ENCODE measurements at places on chromosomes 4 and X.
A peak's percentile ranks its signal among the peaks of the same experiment; 100 is the strongest.

GRCh38 chrX:397575-397974, 10.9 kb upstream of the PPP2R3B start:
- no peak for DNase-seq

- DNase-seq = no peak
Measured at GRCh38 chr4:55143858-55144257, 18.5 kb upstream of the KDR start.

DNA sequence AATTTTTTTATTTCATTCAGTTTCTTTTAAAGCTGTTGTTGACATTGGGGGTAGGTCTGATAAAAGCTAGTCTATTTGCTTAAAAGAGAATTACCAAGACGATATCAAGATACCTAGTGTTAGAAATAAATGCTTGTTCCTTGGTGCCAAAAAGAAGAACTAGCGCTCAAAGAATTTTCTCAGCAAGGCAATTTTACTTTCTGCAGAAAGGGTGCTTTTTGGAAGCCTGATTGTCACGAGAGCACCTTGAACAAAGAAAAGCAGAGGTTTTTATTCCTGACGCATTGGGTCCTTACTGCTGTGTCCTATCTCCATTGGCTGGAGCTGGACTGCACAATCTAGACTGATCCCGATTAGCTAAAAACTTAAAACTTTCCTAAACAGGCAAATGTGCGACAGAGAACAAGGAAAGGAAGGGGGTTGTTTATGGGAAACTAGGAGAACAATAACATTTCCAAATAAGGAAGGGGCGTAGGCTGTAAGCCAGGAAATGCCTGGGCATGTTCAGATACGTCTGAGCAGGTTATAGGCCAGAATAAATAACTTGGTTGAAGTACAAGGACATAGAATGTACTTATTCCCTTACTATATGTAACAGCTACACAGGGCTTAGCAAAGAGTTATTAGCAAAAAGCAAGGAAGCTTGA, 50.3 kb upstream of the STPG2 start:
- DNase-seq = no peak

GRCh38 chr4:92231511-92231910, 72.3 kb upstream of the GRID2 start:
- DNase-seq = no peak

DNA sequence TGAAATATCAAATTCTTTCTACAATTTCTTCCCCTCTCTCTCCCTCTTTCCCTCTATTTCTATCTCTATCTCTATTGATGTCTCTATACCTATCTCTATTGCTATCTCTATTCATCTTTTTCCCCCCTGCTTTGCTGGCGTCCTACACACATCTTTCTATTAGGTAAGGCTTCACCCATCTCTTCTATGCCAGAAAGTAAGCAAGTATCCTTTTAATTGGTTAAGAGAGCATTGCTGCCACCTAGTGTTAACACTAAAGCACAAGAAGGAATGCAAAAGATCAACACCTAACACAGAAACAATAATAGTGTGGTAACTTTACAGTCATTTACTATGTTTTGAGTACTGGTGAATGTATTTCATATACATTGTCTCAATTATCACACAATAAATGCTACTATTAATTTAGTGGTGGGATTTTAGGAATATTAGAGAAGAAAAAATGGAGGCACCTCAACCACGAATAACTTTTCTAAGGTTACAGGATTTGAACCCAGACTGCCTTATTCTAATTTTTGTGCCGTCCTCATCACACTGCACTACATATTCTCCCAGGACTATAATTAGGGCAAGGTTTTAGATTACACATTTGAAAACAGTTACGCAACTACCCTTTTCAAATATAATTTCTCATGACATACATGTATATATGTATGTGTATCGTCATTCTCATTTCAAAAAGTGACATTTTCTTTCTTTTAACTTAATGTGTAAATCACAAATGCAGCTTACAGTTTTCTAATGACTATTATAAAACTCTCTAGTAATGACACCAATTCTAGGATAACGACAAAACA, 3.7 kb upstream of the C4orf36 start:
- DNase-seq = no peak

GRCh38 chr4:8534129-8534528, 46.1 kb upstream of the GPR78 start:
- DNase-seq = no peak

DNA sequence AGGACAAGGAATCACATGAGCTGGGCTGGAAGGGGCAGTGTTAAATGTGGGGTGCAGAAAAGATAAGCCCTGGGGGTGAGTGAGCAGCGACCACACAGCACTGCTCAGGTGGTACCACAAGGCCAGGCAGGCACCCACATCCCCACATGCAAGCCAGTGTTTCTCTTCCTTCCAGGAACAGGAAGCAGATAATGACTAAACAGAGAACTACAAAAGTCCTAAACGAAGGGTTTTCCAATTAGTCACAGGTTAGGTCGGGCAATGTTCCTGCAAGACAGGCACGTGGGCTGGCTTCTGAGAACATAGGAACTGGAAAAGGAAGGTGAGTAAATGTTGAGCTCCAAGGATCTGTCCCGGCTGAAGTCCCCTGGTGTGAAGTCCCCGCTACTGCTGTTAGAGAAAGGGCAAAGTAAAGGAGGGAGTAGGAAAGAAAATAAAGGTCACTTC, 19.5 kb downstream of the RELL1 start:
- DNase-seq = peak; percentile 64

DNA sequence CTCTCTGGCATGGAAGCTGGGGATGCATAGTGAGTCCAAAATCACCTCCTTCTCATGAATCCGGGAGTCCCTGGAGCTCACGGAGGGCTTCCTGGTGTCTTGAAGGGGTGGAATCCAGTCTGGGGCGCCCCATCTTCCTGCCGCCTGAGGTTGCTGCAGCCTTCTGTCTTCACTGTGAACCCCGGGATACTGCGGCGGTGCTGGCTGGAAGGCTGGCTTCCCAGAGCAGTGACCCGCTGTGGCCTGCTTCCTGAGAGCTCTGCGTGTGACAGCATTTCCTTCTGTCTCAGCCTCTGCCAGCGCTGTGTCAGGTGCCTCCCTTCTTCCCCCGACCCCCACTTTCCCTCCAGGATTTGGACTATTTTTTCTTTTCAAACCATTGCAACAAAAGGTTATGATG, 98.8 kb upstream of the STOX2 start:
- no peak for DNase-seq

GRCh38 chr4:112075129-112075753, 70.0 kb upstream of the FAM241A start:
- peak; percentile 51 for DNase-seq

GRCh38 chr4:88216395-88216794, 58.0 kb upstream of the ABCG2 start:
- no peak for DNase-seq

DNA sequence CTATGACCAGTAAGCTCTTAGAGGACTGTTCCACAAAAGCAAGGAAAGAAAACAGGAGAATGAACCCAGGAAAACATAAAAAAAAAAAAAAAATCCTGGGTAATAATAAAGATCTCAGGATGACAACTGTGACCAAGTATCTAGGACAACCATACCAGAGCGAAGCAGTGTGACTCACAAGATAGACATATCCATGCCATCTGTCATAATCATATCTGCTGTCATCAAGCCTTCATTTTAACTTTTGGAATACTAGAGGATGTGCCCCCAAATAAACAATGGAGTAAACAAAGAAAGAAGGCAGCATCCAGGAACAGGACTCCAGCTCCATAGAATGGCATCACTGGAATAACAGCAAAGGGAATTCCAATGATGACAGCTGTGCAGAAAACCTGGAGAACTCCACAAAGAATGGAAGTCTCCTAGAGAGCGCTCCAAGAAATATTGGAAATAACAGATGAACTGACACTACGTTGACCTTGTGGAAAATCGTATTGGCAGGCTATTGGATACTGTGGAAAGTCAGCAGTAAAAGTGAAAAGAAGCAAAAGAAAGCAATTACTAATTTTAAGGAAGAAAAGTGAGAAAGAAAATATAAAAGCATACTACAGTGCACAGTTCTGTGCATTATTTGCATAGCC, 35.3 kb downstream of the HPGDS start:
- DNase-seq = no peak

GRCh38 chrX:129647418-129648410, 7.0 kb downstream of the APLN start:
- DNase-seq = no peak

GRCh38 chr4:10048941-10049697, 27.8 kb upstream of the SLC2A9 start:
- DNase-seq = no peak

DNA sequence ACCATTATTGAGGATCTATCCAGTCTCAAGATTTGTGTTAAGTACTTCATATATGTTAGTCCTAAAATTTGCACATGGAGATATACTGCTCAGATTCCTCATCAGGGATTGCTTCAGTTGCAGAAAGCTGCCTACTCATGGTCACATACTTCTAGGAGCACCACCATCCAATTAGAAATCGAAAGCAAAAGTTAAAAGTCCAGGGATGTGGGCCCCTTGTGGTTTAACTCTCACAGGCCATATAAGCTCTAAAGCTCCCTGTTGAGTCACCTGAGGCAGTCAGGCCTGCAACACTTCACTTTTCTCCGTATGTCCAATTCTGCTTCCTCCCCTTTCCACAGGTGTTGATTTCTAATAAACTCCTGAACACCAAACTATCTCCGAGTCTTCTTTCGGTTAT, 84.2 kb downstream of the CNOT6L start:
- DNase-seq = no peak

DNA sequence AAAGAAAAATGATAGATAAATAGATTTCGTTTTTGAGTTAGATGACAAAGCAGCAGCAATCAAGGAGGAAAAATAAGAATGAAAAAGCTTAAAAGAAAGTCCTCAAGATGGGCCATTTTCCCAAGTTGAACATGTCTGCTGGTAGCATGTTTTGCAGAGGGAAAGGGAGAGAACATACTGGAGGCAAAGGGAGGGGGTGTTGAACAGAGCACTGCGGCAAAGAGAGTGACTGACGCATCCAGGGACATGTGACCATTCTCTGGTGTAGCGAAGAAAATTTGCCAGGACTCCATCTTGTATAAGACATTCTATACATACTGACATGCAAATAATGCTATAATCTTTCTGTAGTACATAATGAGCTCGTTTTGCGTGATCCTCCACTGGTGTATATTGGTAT, 1.2 kb downstream of the LINC00632 start:
- DNase-seq = no peak

- no peak for DNase-seq
Measured at GRCh38 chr4:3740256-3740655, 25.9 kb upstream of the ADRA2C start.

GRCh38 chr4:151604238-151604637, 156.6 kb downstream of the GATB start:
- DNase-seq = no peak

- no peak for DNase-seq
Measured at GRCh38 chr4:27152703-27153102, 292.1 kb downstream of the STIM2 start.

DNA sequence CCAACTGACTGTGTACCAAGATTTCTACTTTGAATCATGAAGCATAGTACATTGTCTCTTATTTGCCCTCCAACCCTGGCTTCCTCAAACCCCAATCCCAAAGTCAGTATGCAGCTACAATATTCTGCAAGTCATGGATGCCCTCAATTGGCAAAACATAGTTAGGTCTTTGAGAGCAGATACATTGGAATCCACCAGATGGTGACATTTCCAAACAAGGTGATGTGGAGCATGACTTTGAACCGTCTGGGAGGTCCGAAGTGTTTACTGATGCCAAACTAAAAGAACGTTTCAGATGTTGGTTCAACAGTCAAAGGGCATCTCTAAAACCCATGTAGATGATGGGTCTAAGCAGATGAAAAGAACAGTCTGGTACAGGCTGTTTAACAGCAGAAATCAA, 43.7 kb upstream of the FRMD7 start:
- no peak for DNase-seq

DNA sequence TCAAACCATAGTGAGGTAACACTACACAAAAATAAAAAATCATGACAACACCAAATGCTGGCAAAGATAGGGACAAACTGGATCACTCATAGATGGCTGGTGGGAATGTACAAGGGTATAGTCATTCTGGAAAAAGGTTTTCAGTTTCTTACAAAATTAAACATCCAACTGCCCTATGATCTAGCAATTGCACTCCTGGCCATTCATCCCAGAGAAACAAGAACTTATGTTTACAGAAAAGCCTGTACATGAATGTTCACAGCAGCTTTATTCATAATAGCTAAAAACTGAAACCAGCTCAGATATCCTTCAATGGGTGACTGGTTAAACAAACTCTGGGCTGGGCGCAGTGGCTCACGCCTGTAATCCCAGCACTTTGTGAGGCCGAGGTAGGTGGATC, 43.3 kb downstream of the NYX start:
- DNase-seq = no peak

DNA sequence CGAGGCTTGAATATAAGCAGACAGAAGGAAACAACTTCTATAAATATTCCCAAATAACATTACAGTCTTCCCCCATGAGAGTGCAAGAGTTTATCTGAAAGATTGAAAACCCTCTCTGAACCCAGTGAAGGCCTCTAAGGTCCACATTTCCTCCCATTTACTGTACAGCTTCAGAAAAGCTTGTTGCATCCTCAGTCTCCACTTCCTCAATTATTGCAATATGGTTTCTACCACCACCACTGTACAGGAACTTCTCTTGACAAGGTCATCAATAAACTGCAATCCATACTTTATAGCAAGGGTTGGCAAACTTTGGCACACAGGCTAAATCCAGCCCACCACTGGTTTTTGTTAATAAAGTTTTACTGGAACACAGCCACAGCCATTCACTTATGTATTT, 239.0 kb downstream of the THOC2 start:
- DNase-seq = no peak

DNA sequence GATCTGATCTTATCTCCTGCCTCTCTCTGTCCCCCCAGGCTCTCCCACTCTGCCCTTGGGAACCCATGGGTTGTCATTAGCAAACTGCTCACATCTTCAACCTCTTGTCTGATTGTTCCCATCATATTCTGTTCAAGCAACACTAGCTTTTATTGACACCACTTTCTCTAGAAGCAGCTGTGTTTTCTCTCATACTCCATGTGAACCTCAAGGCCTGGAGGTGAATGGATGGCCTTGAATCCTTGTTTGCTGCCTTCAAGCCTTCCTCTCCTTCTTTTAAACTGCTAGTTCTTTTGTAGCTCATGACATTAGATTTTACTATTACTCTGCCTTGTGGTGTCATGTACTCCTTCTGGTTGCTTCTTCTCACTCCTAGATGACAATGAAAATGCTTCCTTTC, 149.5 kb upstream of the WDFY3 start:
- no peak for DNase-seq

- no peak for DNase-seq
Measured at GRCh38 chr4:177159600-177159999, 150.1 kb upstream of the NEIL3 start.

DNA sequence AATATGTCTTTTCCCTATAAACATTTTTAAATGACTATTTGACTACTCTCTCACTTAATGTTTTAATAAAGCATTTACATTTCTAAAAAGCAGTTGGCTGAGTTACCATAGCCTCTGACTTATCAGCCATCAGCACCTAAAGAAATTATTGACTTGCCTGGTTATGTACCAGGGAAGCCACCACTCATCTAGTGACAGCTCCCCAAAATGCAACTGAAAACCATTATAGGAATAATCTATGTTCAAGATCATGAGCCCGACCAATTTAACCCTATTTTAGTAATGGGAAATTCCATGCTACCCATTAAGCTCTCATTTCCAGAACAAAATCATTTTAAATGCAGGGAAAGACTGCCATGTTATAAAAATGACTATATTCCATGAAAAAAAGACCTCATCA, 34.4 kb downstream of the HDX start:
- no peak for DNase-seq
